Right cardiac atrium (tissue), 5 donors: ENCODE measurements at places on chromosomes 2 and 18. TPM values are rescaled to one million over a fixed set of nuclear protein-coding genes. Genes with fewer than 3 reads are reported as not detected.

DNA sequence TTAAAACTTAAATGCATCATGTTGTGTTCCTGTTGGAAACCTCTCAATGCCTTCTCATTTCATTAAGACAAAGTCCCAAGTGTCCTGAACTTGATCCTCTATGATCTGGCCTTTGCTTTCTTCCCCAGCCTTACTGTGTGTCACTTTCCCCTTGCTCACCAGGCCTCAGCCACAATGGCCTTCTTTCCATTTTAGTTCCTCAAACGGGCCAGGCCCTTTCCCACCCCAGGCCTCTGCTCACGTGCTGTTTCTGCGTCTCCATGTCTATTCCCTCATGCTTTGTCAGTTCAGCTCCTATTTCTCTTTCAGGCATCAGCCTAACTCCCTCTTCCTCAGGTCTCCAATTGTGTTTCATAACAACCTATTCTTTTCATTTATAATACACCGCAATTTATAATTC lies 19.5 kb downstream of the CXCR4 start:
- DNase-seq, result no peak

GRCh38 chr2:86480105-86480504 lies 38.9 kb downstream of the KDM3A start:
- peak; percentile 54 for DNase-seq

DNA sequence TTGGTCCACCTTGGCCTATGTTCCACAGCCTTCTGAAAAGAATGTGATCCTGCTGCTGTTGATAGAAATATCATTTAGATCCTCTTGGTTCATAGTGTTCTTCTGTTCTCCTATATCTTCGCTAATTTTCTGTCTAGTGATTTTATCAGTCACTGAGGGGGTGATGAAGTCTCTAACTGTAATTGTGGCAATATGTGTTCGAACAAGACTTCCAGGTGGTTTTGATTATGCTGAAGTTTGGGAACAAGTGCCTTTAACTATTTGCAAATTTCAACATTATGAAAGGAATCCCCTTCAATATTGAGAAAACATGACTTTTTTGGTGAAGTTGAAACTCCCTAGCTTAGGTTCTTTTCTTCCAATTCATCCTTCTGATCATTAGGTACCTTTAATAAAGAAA lies 140.4 kb downstream of the MTX2 start:
- no peak for DNase-seq

GRCh38 chr18:2402084-2402483 lies 169.2 kb downstream of the METTL4 start:
- no peak for DNase-seq

DNA sequence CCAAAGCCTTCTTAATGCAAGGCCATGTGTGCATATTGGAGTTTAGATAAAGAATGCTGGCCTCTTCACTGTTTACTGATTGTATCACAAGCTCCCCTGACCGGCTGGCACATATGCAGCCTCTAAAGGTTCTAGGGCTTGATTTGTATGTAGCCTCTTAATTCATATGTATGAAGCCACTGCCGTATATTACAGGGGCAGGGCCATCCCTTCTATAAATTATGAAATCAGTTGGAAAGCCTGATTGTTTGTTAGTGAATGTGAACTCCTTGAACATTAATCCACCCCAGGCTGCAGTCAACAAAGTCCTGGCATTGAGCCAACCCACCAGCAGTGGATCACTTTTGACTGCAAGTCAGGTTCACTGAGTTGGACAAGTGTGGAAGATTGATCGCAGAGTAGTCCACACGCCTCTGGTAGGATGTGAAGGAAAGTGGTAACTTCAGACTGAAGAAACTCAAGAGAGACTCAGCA lies 61.6 kb upstream of the PARD3B start:
- no peak for DNase-seq

GRCh38 chr18:78505851-78506461 lies 473.7 kb upstream of the SALL3 start:
- no peak for DNase-seq

DNA sequence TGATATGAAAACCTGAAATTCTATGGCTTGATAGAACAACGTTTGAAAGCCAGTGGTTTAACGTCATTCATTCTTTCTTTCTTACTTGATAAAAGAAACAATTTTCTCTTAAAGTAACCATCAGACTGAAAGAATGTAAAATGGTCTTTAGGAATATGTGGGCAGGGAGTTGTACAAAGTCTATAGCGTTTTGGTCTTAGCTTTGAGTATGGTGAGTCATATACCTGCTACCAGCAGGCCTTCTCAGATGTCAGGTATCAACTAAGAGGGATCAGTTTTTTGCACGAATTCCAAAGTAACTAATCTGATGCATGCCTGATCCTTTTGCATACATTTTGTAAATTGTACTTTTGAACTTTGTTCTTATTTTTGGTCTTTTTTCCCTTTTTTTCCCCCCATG lies 101.5 kb upstream of the DSEL start:
- no peak for DNase-seq

DNA sequence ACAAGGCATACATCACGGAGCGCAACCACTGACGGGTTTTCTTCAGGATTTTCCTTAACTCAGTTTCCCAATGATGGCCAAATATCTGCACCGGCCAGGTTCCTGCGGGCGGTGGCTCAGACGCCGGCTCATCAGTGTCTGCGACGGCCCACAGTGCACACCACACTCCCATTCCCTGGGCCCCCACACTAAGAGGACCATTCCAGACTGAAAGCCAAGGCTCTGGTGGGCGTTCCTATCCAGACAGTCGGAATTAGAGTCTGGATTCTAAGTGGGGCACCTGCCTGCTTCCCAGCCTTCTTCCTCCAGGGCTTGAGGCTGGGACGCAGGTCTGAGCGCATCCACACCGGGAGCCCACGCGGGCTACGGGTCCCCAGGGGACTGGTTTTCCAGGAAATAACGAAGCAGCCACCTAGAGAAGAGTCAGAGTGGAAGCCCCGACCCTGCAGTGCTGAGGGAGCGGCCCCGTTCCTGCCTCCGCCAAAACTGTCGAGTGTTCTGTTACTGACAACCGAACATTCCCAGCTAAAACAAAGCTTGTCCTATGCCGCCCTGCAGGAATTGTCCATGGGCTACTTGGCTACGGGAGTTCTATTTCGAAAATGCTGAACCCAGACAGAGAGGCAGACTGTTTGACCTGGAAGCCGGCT lies 75.3 kb downstream of the TMEM18 start:
- no peak for DNase-seq

DNA sequence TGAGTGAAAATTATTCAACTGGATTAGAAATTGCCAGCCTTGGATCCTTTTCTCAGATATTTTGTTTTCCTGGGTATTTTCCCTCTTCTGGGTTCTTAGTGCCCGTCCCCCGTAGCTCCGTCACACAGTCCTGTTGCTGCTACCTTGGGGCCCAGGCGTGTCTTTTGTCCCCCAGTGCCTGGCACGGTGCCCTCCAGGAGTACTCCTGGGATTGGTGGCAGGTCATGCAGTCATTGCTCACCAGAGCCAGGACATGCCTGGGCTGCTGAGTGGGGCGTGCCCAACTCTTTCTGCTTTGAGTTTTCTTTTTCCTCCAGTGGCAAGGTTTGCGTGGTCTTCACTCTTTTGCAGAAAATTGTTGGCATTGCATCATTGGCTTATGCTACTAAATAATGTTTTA lies 275.2 kb downstream of the AGAP1 start:
- no peak for DNase-seq

DNA sequence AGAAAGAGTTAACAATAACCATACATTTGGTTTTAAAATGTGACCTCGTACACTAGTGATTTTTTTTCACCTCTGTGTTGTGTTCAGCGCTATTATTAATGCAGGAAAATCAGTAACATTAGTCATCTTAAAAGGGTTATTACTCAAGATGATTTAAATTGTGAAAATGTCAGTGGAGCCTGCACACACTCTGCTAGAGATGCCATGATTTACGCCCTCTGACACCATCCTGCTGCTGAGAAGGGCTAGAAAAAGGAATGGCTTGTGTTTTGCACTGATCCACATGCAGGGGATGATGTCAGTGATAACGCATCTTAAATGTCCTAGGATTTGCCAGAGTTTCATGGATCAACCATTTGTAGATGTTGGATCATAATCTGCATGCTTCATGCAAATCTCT lies 121.3 kb upstream of the BOD1L2 start:
- DNase-seq, result no peak

DNA sequence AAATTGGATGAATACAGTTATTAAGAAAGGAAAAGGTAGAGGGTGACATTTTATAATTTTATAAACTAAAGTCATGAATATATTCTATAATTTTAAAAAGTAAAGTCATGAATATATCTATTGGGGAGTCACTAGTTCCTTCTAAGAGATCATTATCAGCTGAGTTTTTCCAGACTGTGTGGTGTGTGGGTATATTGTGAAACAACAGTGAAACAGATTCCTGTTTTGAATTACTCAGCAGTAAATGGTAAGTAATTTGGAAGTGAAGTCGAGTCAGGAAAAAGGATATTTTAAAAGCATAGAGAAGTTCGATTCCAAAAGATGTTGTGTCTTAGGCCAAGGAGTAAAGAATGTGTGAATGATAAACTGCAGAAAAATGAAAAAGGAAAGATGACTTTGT lies 1018.2 kb upstream of the NXPH2 start:
- DNase-seq, result no peak

DNA sequence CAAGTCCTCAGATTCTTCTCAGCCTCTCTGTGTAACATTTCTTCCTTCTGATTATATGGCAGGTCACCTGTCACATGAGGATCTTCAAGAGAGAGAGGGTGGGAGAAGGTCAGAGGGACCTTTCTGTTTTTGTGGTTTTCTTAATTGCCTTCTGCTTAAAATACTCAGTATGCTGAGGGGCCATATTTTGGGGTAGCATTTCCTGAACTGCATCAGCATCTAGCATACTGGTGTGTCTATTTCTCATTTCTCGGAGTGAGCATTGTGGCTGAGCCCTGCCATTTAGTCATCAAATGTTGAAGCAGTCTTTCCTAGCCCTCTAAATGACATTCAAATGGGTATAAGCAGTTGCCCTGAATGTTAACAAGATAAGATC lies 162.7 kb downstream of the MYO3B start:
- no peak for DNase-seq

DNA sequence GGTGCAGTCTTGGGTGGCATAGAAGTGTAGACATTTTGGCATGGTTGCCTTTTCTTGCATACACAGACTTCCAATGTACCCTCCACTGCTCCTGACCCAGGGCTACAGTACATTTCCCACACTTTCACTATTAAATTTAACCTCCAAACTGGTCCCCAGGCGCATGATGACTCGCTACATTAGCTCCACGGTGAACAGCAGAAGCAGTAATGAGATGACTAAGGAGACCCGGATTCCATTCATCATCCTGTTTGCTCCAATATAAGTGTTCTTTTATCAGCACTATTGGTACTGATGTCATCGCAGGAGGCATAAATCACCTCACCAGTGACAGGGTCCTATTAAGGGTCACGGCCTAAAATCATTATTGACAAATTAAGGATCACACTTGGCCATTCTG lies 316.5 kb downstream of the EN1 start:
- no peak for DNase-seq

GRCh38 chr2:197800091-197800490 lies 4.3 kb upstream of the PLCL1 start:
- no peak for DNase-seq

GRCh38 chr2:60296219-60296955 lies 257.1 kb downstream of the BCL11A start:
- DNase-seq, result no peak

- DNase-seq, result no peak
These were observed 781.3 kb upstream of the NRXN1 start for GRCh38 chr2:51813247-51813646.

- no peak for DNase-seq
These were observed 251.8 kb downstream of the AGAP1 start for GRCh38 chr2:235745597-235745996.

DNA sequence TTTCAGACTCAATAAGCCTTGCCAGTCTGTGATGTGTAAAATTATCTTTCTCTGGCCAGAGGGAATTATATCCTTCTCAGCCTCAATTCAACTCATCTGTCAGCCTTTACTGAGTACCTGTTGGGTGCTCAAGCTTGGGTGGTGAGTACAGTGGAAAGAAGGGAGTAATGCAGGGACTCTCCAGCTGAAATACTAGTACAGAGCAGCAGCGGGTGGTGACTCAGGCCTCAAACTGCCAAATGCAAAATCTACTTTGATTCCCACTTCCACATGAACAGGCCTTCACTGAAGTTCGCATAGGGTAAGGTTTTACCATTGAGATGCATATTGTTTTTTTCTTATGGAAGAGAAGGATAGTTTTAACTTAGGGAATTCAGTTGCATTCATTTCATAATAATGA lies 326.8 kb downstream of the LRRTM1 start:
- DNase-seq, result no peak

DNA sequence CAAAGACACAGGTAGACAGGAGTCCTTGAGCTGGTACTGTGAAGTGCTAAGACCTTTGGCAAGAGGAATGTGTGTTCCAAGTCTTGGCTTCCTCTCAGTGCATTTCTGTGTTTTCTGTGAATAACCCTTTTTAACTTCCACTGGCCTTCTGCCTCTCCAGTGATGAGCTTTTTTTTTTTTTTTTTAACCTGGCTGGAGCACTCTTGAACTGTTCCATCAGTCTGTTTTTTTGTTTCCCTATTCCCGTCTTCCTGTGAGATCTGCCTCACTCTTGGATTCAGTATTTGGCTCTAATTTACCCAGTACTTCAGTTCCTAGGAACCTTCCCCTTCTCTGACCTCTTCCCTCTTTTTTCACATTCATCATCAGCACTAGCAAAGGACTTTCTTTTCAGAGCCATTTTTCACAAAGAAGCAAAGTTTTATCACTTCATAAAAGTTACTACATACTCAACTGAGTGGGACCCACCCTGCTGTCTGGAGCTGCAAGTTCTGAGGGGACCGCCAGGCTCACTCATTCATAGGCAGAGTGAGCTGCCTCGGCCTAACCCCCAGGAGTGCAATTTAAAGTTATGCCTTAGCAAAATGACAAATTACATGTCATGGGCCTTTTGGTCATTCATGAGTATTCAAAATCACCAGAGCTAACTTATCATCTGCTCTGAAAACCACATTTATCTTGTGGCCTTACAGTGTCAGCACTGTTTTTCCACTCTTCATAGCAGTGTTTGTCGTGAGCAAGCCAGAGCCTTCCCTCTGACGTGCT lies 126.9 kb upstream of the DAPL1 start:
- peak; percentile 55 for DNase-seq

GRCh38 chr2:54503828-54504227 lies 47.7 kb downstream of the SPTBN1 start:
- DNase-seq, result no peak

DNA sequence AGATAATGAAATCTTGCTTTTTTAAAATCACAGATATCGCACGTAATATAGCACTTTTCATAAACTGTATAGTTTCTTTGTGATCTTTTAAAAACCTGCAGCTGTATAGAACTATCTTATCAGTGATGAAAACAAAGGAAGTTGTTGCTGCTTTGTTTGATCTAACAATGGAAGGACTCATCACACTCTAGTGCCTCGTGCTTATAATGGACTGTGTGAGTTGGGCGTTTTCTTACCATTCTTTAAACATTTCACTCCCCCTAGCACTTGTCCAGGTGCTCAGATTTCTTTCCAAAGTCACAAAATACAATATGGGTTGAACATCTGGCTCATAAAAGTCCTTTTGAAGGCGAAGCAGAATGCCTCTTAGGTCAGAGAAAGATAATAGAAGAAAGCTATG lies 94.8 kb upstream of the SPATS2L start:
- no peak for DNase-seq

Gene RHOB
- polyA plus RNA-seq, result 315 TPM

Gene RFTN2
- 3.1 TPM for polyA plus RNA-seq

Gene PRSS56
- polyA plus RNA-seq, result 0.05 TPM

Gene MEP1B
- polyA plus RNA-seq, result not detected

Gene ACTR3
- polyA plus RNA-seq, result 42.3 TPM
